ENCODE measurements at places on chromosomes 2 and 18.

- DNase-seq: no peak
Observed at GRCh38 chr2:106158871-106159270, 35.2 kb downstream of the UXS1 start.

DNA sequence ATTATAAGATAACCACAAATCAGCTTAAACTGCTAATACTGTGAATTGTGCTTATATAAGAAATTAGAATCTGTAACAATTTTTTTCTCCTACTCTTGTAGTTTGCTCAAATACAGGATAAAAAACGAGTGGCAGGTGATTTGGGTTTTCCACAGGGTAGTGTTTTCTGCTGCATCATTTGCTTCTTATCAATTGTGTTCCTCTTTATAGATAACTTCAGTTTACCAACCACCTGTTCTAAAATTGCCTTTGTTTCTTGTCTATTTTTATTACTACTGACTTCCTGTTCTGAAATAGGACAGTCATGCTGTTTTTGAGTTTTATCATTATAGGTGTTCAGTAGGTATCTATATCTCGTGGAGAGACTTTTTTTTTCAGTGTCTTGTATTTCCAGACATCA, 56.9 kb downstream of the MFSD6 start:
- no peak for DNase-seq

GRCh38 chr2:12990523-12990922, 273.8 kb downstream of the TRIB2 start:
- DNase-seq: no peak

DNA sequence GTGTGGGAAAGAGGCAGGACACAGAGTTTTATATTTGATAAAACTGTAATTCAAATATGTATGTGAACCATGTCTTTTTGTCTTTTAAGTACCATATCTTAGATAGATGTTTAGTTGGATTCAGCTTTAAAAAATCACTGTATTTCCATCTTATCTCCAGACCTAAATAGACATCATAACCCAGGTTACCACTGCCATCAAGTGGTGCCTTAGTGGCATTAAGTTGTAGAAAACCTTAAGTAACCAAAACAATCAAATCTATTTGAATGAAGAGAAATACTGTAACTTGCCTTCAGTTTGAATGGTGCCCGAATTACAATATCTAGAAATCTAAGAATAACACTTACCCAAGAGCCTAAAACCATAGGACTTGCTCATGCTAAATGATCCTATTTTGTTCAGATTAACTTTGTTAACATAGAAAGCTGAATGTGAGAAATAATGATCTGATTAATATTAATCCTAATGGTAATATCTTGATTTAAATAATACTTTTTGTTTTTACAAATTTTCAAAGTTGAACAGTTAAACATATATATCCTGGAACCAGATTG, 92.5 kb upstream of the MAP2 start:
- no peak for DNase-seq

- DNase-seq: no peak
Observed at GRCh38 chr2:9249020-9249800, 42.6 kb downstream of the ASAP2 start.

DNA sequence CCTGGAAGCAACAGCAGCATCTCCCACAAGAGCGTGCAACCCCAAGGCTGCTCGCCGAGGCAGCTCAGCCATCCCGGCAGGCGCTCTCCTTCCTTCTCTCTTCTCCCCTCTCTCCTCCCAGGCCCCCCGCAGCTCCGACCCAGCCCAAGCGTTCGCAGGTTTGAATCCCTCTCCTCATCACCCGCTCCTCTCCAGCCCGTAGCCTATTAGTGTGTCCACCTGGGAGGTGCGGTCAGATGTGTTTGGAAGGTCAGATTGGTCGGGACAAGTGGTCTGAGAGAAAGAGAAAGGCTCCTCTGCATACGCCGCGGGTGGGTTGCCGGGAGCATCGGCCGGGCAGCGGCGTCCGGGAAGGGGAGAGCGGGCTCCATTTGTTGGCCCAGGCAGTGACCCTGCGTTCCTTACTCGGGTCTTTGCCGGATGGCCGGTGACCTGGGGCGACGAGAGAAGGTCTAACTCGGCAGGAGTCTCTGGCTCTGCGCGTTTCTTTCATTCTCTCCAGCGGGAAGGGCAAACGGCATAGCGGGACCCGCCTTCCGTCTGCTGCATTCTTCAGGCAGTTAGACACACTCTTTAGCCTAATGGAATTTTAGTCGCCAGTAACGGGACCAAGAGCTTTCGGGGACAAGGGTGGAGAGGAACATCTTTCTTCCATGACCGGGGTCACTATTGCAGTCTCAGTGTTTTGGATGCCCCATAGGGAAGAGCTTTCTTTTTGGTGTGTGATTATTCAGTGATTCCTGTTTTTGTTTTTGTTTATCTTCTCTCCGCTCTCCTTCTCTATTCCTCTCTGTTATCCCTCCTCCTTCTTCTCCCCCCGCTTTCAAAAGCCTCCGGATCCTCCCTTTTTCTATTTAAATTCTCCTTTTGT, 1.1 kb upstream of the TMEFF2 start:
- no peak for DNase-seq

DNA sequence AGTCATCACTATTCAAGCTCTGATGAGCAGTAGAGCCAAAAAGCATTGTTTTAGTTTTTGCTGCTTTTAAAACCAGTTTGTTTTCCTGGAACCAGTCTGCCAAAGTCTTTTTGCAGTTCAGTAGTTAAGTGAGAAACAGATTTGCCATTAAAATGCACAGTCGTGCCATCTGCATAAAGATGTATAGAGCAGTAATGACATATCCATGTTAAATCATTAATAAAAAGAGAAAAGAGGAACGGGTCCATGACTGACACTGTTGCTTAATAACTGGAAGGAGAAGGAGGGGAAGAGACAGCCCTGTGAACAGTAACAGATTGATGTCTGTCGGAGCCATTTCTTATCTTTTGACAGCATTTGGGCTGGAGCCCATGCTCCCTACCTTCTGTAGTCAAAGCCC, 704.6 kb downstream of the SATB2 start:
- no peak for DNase-seq

DNA sequence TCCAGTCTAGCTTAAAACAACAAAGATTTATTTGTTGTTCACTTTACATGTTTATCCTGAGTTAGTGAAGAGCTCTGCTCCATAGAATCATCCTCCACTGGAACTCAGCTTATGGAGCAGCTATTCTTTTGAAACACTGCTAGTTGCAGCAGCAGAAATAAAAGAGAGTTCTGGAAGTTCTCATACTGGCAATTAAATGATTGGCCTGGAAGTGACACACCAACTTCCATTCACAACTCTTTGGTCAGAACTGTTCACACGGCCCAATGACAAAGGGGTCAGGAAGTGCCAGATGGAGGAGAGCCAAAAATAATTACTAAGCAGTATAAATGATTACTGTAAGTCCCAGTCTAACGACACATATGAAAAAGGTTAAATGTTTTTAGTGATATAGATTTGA, 39.1 kb downstream of the FBXO11 start:
- DNase-seq: no peak

DNA sequence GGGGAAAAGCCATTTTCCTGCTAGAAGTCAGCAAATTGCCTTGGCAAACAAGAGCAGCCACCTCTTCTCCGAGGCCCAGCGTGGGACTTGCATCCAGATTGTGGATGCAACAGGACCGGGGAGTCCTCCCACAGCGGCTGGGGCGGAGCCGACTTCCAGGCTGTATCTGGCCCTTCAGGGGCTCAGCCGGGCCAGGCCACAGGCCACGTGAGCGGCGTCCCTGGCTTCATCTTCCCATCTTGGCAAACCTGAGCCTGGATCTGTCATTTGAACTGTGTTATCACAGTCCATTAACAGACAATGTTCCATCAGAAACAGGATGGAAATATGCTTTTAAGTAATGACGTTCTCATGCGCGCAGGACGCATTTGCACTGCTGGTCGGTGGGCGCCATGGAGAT, 483.5 kb upstream of the SALL3 start:
- no peak for DNase-seq

DNA sequence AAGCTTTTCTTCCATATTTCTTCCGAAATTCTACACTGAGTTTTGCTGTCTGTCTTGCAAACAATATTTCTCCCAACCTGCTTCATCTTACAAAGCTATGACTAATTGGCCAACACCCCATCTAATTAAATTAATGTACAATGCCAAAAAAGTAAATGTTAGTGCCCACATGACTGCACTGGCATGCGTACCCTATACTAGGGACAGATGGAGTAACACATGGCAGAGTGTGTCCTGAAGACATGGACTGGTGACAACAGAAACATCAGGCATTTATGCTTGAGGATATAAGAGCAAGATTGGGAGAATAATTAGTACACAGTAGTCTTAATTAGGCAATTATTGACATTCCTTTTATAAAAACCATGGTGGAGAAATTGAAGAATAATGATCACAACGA, 66.8 kb downstream of the MREG start:
- no peak for DNase-seq

DNA sequence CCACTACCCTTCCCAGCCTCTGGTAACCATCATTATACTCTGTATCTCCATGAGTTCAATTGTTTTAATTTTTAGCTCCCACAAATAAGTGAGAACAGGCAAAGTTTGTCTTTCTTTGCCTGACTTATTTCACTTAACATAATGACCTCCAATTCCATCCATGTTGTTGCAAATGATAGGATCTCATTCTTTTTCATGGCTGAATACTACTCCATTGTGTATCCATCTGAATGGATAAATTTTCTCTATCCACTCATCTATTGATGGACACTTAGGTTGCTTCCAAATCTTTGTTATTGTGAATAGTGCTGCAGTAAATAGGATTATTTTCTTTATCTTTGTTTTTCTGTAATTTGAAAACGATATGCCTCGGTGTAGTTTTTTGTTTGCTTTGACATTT, 26.2 kb downstream of the ANKAR start:
- DNase-seq: no peak

- DNase-seq: no peak
Observed at GRCh38 chr2:196291873-196292800, 120.8 kb upstream of the STK17B start.

DNA sequence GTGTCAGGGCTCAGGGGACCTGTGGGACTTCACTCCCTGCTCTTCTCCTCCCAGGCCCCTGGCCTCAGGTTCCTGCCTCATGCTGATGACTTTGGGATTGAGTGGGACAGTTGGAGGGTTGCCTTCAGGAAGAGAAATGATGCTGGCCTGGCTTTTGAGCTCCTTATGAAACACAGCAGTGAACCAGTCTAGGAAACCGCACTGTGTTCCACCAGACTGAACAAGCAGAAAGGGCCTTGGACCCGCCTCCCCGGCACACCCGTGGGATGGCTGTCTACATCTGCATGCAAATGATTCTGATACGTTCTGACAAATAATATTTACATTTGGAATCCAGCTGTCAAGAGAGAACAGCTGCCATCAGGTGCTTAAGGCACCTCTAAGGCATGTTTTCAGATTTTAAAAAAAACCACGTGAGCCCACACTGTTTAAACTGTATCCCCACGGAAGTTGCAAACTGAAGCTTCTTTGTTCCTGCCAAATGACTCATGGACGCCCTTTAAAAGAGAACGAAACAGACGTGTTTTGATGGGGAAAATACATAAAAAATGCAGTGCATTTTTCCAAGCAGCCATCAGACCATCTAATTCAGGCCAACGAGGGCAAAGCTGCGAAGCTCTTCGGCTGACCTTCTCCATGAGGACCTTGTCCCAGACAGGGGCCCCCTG, 27.6 kb upstream of the ASAP2 start:
- peak; percentile 69 for DNase-seq

- DNase-seq: no peak
Observed at GRCh38 chr2:212538305-212539071, at the start of gene ERBB4. Gene ERBB4 (minus strand): TSS chr2:212538802. CDS start chr2:212538530, 272 bp downstream.
